Dermis blood vessel endothelial cell (primary cell): ENCODE measurements at places on chromosomes 12 and 14.

DNA sequence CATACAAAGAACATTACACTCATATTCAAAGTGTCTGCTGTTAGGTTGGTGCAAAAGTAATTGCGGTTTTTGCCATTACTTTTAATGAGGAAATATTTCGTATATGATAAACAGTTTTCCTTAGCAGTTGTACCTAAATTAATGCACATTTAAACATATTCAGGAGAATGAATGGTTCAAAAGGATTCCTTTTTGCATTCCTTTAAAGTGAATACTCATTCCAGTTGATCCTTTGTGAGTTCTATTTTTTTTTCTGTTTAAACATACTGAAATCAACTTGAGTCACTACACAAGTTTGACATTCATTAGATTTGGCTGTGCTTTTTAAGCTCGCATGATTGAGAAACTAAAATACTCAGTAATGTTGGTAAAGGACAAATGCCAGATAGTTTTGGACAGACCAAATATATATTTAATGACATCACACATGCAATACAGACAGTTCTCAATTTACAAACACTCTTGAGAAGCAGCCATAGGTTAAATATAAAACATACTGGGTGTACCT lies 13.8 kb upstream of the SLC38A2 start:
- peak; percentile 53 for DNase-seq

DNA sequence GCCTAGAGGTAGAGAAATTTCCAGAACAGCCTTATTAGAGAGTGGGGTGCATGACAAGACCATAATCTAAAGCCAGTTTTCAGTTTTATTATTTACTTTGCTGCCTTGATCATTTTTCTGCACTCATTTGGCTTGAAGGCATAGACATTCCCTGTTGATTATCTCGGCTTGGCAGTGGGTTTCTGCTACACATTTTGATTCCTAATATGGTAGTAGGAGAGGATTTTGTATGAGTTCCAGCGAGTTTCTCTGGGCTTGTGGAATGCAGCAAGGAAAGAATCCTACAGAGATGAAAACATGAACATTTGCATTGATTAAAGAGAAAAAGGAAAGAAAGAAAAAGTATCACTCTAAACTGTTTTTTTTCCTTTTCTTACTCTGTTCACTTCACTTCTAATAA lies 281.2 kb downstream of the PAWR start:
- no peak for DNase-seq

GRCh38 chr12:123061441-123062205 lies 81.1 kb downstream of the ARL6IP4 start:
- DNase-seq = no peak

DNA sequence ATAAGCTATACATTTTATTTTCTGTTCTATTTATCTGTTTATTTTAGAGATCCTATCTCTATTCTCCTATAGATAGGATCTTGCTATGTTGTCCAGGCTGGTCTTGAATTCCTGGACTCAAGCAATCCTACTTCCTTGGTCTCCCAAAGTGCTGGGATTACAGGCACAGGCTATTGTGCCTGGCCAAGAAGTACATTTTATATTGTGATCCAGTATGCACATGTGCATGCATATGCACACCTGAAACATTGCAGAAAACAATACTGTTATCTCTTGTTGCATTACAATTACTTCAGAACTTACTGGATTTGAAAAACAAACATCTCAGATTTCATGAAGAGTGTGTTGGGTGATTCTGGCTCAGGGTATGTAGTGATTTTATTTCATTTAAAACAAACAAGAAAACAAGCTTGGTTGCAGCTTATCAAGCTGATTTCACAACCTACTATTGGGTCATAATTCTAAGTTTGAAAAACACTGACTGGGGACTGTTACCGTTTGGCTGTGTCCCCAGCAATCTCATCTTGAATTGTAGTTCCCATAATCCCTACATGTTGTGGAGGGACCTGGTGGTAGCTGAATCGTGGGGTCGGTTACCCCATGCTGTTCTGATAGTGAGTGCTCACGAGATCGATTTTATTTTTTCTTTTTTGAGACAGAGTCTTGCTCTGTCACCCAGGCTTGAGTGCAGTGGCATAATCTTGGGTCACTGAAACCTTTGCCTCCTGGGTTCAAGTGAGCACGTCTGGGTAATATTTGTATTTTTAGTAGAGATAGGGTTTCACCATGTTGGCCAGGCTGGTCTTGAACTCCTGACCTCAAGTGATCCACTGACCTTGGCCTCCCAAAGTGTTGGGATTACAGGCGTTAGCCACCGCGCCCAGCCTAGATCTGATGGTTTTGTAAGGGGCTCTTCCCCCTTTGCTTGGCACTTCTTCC lies 31.3 kb downstream of the ERC1 start:
- no peak for DNase-seq

DNA sequence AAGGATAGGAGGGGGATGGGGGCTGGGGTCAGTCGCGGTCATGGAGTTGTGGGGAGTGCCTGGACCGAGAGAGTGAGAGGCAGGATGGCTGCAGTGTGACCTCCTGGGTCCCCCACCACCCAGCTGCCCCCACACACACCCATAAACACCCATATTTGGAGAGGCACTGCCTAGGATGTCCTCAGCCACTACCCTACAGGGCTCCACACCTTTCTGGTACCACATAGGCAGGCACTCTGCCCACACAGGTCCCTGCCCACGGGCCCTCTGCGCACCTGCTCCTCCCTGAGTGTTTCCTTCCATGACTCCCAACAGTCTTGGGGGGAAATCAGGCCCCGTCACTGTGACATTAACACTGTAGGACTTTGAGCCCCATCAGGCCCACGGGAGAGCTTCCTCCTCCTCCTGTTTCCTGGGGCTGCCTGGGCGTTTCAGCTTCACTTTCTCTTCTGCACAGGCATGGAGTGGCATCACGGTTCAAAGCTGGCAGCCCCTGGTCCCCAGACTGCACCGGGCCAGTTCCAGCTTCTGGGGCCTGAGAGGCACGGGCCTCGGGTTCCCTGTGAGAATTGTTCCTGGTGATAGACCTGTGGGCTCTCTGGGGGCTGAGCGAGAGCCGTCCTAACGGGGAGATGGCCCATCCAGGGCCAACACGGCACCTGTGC lies 207.0 kb upstream of the C14orf180 start:
- no peak for DNase-seq

DNA sequence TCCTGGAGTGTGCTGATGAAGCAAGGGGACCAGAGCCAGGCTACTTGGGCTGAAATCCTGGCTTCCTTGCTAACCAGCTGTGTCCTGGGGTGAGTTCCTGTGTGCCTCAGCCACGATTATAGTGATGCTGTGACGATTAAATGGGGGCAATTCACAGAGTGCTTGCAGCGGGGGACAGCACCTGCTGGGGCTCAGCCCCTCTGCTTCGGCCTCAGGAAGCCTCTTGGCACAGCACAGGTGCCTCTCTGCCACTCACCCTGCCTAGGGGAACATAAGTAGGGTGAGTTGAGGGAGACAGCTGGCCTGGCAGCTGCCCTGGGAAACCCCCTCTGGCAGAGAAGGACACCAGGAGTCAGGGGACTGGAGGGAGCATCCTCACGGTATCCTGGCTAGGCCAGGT lies 9.4 kb downstream of the KRT80 start:
- DNase-seq = no peak

DNA sequence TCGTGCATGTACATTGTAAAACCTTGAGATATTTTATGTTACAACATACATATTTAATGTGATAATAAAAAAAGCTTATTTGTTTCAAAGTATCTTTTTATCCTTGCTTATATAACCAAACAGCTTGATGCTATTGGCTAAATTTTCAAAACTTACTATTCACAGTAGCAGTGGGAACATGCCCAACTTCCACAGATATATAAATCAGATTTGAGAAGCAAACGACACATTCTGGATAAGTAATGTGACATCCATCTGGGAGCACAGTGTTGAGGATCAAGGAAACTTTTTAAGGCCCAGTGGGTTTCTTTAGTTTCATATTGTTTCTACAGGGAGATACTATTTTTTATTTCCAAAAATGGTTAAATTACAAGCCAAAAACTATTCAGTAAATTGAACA lies 350.7 kb downstream of the SEC23A start:
- DNase-seq = no peak

DNA sequence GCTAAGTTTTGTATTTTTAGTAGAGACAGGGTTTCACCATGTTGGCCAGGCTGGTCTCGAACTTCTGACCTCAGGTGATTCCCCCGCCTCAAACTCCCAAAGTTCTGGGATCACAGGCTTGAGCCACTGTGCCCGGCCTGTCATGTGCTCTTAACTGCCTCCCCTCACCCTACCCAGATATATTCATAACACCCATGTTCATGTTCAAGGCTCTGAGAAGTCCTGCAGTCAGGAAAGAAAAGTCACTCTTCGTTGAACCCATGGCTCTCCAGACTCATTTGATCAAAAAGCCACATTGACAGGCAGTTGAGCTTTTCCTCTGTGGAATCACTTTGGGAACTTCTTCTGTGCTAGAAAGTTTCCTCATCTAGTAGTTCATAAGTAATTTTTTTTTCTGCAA lies 545.5 kb upstream of the TBX3 start:
- no peak for DNase-seq

DNA sequence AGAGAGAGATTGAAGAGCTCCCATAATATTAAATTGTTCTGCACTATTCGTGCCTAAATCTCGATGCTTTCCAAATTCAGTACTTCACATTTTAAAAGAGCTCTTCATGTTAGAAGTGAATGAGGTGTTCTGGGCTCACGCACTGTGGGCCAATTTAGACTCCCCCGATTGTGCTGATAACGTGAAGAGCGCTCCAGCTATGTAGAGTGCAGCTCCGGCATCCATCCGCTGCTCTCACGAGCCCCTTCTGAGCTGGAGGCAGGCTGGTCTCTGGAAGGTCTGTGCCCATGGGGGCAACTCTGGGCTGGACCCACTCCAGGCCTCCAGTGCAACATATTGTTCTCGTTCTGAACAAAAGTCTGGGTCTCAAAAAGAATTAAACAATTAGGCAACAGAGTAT lies 692.6 kb downstream of the VRK1 start:
- no peak for DNase-seq

DNA sequence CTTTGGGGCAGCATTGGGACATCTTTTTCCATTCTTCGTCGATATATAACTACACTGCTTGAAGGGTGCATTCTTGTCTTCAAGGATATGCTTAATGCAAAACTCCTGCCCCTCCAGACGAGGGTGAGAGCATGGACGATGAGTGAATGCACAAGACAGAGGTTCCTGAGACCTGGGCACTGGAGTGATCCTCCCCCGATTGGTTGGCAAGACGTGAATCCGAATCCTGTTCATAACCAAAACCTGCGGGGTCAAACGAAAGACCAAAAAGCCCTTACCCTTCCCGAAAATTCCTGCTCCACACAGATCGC lies 684 bp downstream of the KANSL2 start:
- peak; percentile 55 for DNase-seq

- DNase-seq = no peak
Observed at GRCh38 chr12:100553936-100554335, 19.5 kb upstream of the GAS2L3 start.

- no peak for DNase-seq
Observed at GRCh38 chr12:131698286-131698685, 12.6 kb upstream of the SFSWAP start.

DNA sequence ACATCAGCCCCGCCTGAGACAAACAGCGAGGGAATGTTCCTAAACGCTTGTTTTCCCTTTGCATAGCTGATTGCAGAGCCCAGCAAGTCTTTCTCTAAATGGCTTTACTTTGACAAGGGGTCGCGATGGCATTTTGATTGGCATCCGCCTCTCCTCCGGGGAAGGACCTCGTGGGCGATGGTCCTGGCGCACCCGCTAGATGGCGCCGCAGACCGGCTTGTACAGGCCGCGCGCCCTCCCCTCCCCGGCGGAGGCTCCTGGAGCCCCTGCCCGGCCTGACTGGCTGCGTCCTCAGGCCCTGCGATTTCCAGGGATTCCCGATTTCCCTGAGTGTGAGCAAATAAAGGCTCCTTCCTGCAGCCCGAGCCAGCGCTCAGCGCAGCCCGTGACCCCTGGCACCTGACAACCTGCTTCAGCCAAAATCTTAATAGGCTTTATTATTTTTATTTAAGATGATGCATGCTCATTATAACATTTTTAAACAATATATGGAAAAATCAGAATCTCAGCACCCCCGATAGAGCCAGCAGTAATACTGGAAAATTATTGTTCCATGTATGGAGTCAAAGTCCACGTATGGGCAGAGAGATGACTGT lies 468.3 kb downstream of the AACS start:
- DNase-seq = peak; percentile 13
